ENCODE measurements at places on chromosomes 5 and 9.
A peak's percentile ranks its signal among the peaks of the same experiment; 100 is the strongest.

GRCh38 chr5:61667525-61668218, 335.6 kb downstream of the ZSWIM6 start:
- DNase-seq, result no peak

- DNase-seq, result no peak
These were observed 2.3 kb downstream of the CDKN2B-AS1 start for GRCh38 chr9:21996858-21997257.

DNA sequence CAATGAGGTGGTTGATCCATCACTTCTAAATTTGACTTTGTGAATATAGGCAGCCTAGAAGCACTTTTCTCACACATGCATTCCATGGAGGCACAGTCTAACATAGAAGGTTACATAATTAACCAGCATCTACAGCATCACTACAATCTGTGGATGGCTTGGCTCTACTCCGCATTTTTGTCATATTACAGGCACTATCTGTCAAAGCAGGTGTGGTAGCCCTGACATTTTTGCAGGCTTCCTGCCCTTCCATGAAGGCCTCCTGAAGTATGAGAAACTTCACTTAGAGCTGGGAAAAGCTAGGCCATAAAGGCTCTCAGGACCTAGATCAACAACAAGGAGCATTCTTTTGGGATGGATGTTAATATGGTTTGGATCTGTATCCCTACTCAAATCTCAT, 378.0 kb downstream of the ANXA1 start:
- no peak for DNase-seq

GRCh38 chr5:124560370-124560769, 186.1 kb downstream of the ZNF608 start:
- no peak for DNase-seq

DNA sequence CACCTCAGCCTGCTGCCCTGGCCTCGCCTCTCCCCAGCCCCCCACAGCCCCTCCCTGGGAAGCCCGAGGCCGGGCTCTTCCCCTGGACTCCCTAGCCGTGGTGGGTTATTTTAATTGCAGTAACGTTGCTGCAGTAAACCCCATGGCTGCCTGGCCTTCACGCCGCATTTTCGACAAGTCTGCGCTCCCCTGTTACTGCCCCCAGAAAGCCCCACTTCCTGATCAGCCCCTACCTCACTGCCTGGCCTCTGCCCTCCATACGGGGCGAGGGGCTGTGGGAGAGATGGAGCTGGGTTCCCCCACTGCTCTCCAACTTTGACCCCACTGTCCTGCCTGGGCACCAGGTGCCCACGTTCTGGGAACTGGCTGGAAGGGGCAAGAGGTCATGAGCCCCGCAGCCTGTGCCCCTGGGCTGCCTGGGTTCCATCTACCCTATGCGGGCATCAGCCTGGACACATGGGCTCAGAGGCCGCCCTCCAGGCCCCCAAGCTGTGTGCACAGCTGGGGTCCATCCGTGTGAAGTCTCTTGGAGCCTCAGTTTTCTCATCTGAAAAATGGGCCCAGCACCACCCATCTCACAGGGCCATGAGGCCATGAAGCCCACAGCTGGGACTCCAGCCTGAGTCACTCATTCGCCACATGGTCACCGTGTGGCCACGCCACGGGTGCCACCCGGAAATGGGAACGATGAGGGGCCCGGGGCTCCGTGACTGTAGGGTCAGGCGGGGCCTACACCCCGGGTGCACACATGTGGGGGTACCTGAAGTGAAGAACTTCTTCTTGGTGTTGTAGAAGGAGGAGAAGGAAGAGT, 11.5 kb downstream of the EGFL7 start:
- no peak for DNase-seq

- DNase-seq, result no peak
These were observed 131.9 kb downstream of the BOD1 start for GRCh38 chr5:173484569-173484968.

DNA sequence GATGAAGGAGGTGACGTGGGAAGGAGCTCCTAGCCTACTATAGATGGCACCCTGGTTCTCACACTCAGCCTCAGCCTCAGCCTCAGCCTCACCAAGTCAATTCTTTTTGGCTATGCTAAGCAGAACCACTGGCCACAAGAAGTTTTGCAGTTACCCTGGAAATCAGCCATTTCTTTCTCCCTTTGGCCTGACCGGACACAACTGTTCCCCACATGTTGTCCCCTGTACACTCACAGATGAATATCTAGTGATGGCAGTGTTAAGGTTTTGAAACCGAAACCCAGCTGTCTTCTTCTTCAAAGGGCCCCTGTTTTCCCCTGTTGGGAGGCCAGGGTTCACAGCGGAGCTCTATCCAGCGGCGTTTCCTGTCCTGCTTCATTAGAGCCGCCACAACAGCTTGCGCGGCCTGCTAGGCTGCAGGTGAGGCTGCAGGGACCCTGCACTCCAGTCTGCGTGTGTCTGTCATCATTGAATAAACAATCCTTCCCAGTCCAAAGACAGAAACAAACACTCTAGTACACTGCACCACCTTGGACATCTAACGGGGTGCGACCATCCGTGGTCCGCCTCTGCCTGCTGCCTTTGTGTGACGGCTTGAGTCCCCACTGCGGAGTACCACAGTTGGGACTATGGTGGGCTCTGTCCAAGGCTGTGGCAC, 250.5 kb downstream of the DENND1A start:
- peak; percentile 23 for DNase-seq

- no peak for DNase-seq
These were observed 123.7 kb downstream of the EDIL3 start for GRCh38 chr5:84260939-84261338.
